ENCODE measurements at places on chromosomes 3 and 15. TPM values are rescaled to one million over a fixed set of nuclear protein-coding genes. Genes with fewer than 3 reads are reported as not detected.

XCR1 gene
- total RNA-seq = not detected

C3orf49 gene
- total RNA-seq = not detected

IL16 gene
- total RNA-seq = 6.4 TPM

MEX3B gene
- total RNA-seq = 3.0 TPM

AADACL2 gene
- total RNA-seq = not detected

CHAC1 gene
- total RNA-seq = 4.2 TPM

GATM gene
- total RNA-seq = not detected

MLF1 gene
- 4.5 TPM for total RNA-seq

ZNF860 gene
- 0.05 TPM for total RNA-seq

CPNE4 gene
- total RNA-seq = not detected

SCAANT1 gene
- not detected for total RNA-seq

FSTL1 gene
- 767 TPM for total RNA-seq

EMC7 gene
- 59.3 TPM for total RNA-seq

HRH1 gene
- 13.8 TPM for total RNA-seq

ROBO1 gene
- 42.6 TPM for total RNA-seq

SNAPC5 gene
- total RNA-seq = 12.4 TPM

HTR3E gene
- not detected for total RNA-seq

NANOGP8 gene
- total RNA-seq = not detected

CTXN2 gene
- total RNA-seq = not detected

TGM5 gene
- total RNA-seq = not detected

GOLGA6L10 gene
- 0.10 TPM for total RNA-seq

Measured in cardiac ventricle fibroblast (primary cell).